Stimulated activated CD8-positive, alpha-beta memory T cell treated with anti-CD3 and anti-CD28 coated beads, Interleukin-4, amount 100 ng/mL, for 1 hour (primary cell): ENCODE measurements at places on chromosomes 2 and 18.

- no peak for DNase-seq
Measured at GRCh38 chr2:131036696-131037397, 56.4 kb downstream of the FAM168B start.

GRCh38 chr2:55111570-55112228, 61.4 kb upstream of the RTN4 start:
- no peak for DNase-seq

DNA sequence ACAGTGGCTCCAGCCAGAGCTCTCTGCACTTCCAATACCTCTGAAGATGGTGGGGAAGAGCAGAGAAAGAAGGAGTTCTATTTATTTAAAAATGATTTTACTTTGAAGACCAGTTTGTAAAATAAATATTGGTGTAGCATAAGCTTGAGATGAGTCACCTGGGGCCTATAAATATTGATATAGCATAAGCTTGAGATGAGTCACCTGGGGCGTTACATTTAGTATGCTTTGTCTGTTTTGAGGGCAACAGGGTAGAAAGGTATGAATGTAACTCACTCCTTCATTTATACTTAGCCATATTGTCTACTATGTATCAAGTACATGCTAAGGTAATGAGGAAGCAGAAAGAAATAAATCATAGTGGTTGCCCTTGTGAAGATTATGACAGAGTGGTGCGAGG, 7.7 kb upstream of the SULT1C4 start:
- no peak for DNase-seq

DNA sequence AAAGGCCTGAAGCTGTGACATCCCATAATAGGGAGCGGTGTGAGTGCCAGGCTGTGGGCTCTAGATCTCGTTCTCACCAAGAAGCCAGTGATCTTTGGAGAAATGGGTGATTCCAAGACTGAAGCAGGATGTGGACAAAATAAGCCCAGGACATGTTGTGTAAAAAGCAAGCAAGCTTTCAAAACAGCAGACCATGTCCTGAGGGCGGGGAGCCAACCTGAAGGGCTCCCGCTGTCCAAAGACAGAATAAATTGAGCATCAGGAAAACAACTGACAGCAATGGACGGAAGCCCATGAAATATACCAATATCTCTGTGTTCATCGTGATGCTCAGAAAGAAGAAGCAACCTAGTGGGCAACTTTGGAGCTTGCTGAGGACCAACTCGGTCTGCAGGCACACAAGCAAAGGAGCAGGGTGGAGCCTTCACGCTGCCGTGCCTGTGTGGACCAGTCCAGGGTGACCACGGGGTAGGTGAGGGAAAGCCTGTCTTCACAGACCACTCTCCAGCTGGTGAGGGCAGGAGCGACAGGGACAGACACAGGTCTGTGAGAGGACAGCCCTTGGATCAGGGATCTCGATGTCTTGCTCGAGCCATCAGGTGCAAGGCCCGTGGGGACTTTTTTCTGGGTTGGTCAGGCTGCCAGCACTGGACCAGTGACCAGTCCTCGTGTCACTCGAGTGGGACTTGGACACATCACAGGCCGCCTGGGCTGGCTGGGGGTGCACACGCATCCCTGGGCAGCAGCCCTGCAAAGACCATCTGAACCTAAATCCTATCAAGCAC, 21.5 kb downstream of the MTERF4 start:
- no peak for DNase-seq

DNA sequence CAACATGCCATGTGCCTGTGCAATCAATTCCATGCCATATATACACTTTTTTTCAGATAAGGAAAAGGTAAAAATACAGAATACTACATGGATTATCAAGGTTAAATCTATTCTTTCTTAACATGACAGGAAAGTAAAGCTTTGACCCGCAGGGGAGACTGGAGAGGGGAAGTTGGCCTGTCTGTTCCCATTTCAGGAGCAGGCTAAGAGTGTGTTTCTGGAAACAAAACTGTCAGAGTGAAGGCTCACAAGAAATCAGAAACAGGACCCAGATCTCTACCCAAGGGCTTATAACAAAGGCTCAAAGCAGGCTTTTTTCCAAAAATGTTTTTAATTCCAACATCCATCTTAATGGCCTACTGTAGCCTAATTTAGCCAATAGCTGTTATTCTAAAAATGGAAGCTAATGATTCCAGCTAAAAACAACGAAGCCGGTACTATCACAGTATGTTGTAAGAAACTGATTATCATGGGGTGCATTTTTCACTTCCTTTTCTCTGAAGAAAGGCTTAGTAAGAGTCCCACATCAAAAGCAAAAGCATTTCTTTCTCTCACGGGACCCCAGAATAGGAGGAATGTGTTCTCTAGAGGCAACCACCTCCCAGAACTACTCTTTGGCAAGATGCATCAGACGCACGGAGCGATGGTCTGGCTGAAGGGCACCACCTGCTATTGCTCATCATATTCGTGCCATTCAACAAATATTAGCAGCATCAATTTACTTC, 41.4 kb downstream of the FECH start:
- DNase-seq, result no peak

- DNase-seq, result no peak
Measured at GRCh38 chr2:163601377-163601776, 134.4 kb downstream of the FIGN start.

GRCh38 chr2:44233450-44234128, 41.7 kb upstream of the SLC3A1 start:
- no peak for DNase-seq

- DNase-seq, result no peak
Measured at GRCh38 chr2:135349941-135350340, 181.1 kb downstream of the ZRANB3 start.

GRCh38 chr2:142130111-142131009, 456 bp downstream of the LRP1B start:
- no peak for DNase-seq

- no peak for DNase-seq
Measured at GRCh38 chr2:128770143-128771085, 451.7 kb upstream of the HS6ST1 start.

- no peak for DNase-seq
Measured at GRCh38 chr2:165969227-165969626, 15.7 kb upstream of the TTC21B start.

DNA sequence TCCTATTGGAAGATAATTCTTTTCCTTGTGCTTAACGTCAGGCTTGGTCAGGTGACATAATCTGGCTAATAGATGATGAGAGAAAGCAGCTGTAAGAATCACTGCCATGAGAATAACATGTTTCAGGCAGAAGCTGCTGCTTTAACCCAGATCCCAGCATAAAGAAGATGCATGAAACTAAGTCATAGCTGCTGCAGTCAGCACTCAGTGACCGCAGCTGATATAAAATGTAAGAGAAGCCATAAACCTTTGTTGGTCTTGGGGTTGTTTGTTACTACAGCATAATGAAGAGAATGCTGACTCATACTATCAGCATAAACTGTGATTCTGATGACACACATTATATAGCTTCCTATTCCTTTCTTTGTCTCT, 274.3 kb upstream of the TRIB2 start:
- DNase-seq, result no peak

GRCh38 chr18:54279477-54280219, 10.3 kb downstream of the POLI start:
- DNase-seq, result no peak

GRCh38 chr2:72942293-72942692, 25.0 kb downstream of the EMX1 start:
- DNase-seq, result no peak

DNA sequence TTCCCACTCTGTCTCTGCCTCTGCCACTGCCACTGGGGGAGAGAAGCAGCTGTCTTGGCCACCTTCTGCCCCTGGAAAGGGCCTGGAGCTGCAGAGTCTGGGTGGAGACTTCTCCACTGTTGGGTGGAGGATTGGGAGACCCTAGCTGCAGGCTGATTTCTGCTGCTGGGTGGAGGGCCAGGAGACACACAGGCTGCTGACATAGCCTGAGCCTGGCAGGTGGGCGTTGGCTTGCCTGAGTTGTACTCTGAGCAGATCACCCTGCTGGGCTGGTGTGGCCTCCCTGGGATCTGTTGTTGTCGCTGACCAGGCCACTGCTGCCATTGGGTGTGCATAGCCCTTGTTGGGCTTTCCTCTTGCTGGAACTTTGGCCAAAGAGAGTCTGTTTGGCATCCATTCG, 64.3 kb downstream of the ARHGEF4 start:
- no peak for DNase-seq

GRCh38 chr2:241461693-241462677, 46.4 kb downstream of the STK25 start:
- DNase-seq, result no peak

DNA sequence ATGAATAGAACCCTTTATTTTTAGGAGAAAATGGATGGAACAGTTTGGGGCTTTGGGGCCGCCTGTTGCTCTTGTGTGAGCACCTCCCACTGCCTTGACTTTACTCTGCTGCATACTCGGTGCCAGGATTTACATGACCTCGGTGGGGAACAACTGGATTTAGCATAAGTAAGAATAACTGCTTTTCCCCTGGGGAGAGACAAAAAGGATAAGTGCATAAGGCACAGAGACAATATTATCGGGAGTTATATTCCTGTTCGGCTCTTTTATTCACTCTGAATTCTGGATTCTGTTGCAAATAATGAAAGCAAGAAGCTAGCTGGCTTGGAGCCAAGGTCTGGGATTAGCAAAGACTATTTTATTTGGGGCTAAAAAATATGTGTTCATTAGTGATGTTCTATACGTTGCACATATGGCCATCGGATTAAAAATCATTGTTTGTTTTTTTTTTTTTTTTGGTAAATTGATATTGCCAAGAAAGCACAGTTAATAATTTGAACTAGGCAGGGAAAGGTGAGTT, 69.8 kb downstream of the CYBRD1 start:
- no peak for DNase-seq

GRCh38 chr2:158772306-158773078, 22.6 kb upstream of the DAPL1 start:
- no peak for DNase-seq

- no peak for DNase-seq
Measured at GRCh38 chr2:158214431-158214830, 112.8 kb downstream of the UPP2 start.

DNA sequence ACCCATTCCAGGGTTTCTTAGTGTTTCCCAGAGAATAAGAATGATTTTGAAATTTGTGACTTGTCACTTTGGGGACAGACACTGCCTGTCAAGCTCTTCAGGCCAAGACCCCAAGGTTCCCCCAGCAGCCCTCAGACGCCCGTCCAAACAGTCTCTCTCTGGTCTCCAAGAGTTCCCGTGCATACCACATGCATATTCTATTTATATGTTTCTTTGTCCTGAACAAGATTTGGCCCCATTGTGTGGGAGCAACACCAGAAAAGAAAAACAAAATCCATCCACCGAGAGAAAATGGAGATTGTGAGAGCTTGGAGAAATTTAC, 52.2 kb upstream of the CTAGE1 start:
- DNase-seq, result no peak

DNA sequence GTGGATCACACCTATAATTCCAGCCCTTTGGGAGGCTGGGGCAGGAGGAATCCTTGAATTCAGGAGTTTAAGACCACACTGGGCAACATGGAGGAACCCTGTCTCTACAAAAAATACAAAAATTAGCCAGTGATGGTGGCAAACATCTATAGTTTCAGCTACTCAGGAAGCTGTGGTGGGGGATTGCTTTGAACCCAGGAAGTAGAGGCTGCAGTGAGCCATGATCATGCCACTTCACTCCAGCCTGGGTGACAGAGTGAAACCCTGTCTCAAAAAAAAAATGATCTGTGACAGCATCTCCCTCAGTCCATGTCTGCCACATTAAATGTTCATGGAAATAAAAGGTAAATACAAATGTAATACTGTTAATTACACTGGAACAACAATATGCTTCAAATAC, 121.4 kb upstream of the COL5A2 start:
- DNase-seq, result no peak

DNA sequence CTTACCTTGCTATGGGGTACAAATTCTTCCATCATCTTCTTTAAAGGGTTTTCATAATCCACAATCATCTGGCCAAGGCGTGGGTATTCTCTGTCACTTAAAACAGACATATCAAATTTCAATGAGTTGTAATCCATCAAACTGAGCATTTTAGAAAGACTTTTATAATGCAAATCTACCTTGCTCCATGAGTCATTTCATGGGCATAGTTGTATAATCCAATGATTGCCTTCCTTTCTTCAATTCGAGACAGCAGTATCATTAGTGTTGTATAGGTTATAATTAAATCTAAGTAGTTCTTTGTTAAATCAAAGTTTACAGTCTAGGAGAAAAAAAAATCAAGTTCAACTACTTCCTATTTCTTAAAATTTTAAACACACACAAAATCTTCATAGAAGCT, 36.3 kb downstream of the NCKAP1 start:
- DNase-seq, result no peak

- no peak for DNase-seq
Measured at GRCh38 chr2:180077295-180077906, 70.3 kb upstream of the CWC22 start.

GRCh38 chr2:126946318-126947102, 47.8 kb downstream of the TEX51 start:
- no peak for DNase-seq

DNA sequence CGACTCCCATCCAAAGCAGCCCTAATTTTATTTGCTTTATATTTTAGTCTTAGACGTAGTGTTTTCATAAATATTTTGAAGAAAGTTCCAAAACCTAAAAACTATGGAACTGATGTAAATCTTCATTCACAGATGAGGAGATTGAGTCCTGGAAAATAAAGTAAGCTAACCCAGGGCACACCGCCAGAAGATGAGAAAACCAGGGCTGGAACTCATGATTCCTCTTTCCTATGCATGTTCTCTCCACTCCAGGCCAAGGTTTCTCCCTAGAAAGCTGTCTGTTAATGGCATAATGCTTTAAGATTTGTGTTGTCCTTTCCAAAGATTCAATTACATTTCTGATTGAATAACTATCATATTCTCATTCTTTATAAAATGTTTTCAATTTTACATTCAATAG, 78.4 kb upstream of the ZC3H15 start:
- no peak for DNase-seq

DNA sequence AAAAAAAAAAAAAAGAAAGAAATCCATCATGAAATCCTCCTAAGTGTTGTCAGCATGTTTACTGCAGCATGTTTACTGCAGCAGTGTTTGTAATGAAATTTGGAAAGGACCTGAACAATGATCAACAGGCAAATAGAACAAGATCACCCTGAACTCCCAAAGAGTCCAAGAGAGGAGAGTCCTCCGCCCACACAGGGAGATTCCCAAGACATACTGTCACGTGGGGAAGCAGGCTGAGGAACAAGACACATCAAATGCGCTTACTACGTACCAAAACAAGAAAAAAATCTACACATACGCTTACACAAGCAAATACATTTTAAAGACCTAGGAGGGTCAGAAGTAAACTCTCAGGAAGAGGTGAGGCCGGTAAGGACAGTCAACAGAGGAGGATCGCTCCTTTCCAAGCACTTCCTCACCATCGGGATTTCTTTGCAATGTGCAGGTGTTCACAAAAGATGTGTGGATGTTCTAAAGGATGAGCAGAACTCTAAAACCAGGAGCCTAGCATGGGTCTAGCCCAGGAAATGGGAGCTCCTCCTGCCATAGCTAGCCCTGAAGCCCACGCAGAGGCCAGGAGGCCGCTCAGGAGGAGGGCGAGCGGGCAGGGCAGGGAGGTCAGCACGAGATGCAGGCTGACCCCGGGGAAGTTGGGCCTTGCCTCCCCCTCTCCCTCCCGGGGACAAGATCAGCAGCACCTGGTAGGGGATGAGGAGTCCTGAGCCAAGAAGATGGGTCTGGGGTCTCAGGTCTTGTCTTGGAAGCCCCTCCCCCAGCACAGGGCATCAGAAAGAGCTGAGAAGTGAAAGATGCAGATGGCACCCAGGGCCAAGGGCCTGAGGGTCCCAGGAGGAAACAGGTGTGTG, 66.4 kb downstream of the ZNF516 start:
- no peak for DNase-seq

GRCh38 chr2:109324861-109325260, 195.9 kb downstream of the SH3RF3 start:
- DNase-seq, result no peak
